ENCODE measurements at places on chromosomes 1 and 21.

DNA sequence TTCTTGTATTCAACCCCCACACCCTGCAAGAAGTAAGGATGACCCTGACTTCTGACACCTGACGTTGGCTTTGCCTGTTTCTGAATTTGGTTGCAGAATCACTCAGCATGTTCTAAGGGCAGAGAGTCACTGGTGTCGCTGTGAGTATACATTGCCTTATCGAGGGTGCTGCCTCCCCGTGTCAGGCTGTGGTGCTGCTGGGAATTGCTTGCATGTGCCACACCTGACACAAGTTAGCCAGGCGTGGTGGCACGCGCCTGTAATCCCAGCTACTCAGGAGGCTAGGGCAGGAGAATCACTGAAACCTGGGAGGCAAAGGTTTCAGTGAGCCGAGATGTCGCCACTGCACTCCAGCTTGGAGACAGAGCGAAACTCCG, 45.9 kb downstream of the WDR4 start:
- DNase-seq: peak; percentile 77

DNA sequence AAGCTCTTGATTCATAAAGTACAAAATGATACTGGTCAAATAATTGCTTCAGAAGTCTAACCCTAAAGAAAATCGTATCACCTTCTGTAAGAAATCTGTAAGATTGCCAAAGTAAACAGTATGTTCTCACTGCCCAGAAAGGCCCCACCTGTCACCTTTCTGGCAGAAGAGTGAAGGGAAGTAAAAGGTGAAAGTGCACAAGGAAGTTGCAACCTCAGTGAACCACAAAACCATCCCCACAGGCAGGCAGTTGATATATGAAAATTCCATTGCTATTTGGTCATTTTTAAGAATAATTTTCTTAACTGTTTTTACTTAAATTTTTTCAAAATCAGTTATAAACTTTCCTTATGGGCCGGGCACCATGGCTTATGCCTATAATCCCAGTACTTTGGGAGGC, 48.5 kb upstream of the FBXO28 start:
- DNase-seq: peak; percentile 9

DNA sequence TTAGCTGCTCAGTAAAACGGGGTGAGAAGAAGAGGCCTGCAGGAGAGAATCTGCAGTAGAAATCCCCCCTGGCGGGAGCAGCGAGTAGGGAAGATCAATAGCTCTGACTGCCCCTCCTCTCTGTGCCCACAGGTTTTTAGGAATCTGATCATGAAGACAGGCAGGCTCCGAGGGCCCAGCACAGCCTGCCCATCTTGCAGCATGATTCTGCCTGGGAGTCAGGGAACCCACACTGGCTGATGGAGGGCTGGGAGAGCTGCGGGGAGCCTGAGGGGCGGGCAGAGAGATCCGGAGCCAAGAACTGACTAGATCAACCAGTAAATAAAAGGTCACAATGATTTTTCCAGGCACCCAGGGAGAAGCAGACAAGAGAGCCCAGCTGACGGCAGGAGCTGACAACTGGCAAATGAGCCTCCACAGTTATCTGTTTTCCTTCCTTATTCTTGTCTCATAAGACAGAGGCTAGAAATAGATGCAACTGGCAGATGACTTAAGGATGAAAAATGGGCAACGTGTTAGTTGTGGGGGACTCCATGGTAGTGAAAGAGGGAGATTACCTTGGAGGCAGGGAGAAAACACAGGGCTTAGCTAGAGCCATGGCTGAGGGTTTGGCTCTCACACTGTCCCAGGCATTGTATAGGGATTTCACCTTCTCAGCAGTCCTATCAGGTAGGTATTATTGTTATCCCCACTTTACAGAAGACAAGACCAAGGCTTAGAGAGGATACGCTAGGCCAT, 116.2 kb downstream of the PLXNA2 start:
- DNase-seq: no peak

DNA sequence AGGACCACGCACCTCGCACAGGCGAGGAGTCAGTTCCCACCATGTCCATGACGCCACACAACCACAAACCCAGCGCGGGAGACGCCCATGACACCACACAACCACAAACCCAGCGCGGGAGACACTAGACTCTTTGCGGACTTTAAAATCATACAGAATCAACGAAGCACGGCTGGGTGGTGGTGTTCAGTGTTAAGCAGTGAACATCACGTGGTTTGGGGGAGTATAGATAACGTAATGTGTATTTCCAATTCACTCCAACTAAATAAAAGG, 19.2 kb downstream of the PTTG1IP start:
- DNase-seq: no peak

- no peak for DNase-seq
Observed at GRCh38 chr1:89996450-89997110, 1.7 kb downstream of the ZNF326 start.

DNA sequence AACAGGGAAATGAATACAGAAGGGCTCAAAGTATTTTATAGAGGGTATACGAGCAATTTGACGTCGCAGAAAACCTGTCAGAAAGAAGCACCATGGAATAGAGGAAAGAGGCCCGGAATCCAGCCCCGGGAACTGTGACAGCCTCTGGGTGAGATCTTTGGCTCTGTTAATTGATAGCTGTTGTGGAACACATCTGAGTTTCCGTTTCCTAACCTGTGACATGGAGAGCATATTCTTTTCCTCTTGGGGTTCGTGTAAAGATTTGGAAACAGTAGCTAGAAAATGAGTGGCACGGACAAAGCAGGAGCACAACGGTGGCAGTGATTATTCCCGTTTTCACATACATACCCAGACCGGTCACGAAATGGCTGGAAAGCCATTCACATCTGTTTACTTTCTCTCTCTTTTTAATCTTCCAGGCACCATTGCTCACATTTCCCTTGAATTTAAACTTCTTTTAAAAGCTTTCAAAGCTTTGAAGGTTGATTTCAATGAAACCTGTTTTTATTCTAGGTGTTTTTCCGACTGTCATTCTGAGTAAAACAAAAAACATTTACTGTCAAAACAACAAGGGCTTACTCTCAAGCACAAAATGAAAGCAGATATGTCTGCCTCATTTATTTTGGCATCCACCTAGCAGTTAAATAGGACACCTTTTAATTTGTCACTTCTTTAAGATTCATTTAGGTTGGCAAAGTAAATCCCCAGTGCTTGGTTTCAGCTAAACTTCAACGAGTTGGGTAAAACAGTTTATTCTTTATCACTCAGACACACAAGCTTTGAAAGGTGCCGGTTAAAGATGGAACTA, 26.7 kb upstream of the C8B start:
- DNase-seq: no peak

DNA sequence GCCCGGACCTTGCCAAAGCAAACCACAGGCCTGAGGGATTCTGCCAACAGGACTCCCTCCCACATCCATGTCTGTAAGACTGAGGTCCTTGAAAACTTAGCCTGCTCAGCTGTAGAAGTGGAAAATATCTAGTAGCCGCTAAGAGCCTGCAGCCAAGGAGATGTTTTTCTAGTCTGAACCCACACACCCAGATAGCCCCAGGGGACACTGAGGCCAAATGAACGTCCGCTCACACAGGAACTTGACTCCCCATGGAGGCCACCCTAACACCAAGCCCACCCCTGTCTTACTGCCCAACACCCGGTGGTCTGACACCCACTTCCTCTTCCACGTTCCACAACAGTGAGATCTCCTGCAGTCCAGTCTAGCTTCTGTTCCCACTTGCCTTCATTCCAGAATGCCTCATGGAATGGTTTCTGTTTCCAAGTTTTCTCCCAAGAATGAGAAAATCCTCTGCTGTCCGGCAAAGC, 174.8 kb downstream of the PLPP3 start:
- DNase-seq: no peak

GRCh38 chr1:213381572-213382084, 330.6 kb downstream of the RPS6KC1 start:
- DNase-seq: no peak

DNA sequence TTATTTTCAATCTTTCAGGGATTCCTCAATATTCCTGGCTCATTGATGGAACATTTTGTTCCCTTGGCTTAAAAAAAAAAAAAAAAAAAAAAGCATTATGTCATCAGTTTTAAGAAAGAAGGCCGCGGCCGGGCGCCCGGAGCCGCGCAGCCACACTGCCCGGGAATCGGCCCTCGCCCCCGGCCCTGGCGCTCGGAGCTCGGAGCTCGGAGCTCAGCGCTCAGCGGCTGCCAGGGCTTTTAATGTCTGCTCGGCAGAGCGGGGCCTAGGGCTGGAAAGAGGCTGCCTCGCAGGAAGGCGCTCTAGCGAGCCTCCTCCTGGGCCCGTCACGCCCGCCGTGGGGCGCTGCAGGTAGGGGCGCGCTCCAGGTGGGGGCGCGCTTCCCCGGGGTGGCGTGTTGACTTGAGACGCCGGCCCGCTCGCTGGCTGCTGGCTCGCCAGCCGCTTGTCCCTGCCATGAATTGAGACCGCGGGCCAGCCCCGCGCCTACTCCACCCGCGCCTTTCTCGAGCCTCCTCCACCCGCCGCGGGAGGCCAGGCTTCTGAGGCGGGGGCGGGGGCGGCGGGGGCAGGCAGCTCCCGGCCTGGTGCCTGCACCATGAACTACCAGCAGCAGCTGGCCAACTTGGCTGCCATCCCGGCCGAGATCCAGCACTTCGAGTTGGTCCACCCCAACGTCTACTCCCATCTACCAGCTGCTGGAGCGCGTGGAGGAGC, 5.4 kb upstream of the TDRD5 start:
- DNase-seq: no peak

GRCh38 chr1:246301553-246302250, 205.4 kb downstream of the SMYD3 start:
- no peak for DNase-seq

DNA sequence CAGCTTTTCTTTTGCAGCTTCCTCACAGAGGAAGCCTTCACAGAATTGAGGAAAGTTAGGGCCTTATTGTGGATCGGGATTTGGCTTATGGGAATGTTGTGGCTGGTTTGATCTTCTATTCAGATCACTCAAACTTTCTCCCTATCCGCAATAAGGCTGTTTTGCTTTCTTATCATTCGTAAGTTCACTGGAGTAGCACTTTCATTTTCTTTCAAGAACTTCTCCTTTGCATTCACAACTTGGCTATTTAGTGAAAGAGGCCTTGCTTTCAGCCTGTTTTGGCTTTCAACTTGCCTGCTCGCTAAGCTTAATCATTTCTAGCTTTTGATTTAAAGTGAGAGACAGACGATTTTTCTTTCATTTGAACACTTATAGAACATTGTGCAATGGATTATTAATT, 181.9 kb upstream of the B3GALT2 start:
- peak; percentile 4 for DNase-seq

DNA sequence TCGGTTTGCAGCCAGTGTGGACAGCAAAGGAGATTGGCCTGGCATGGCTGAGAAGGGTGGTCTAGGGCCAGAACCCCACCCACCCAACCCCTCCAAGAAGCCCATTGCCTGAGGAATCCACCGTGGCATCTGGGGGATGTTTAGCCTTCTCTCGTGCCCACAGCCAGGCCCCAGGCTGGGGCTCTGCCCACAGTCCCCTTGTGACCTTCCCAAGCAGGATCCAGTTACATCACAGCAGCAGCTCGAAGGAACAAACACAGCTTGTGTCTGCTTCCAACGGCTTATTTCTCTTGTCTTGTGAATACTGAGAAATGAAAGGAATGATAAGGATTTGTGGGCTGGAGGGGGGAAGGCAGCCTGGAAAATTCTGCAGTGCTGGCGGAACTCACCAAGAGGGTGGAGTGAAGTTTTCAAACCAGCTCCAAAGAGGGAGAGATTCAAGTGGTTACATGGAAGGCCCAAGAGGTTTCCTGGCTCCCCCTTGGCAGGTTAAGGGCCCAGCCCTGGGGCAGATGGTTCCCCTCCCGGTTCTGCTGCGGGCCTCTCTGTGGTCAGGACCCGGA, 61.6 kb downstream of the DHRS3 start:
- no peak for DNase-seq

DNA sequence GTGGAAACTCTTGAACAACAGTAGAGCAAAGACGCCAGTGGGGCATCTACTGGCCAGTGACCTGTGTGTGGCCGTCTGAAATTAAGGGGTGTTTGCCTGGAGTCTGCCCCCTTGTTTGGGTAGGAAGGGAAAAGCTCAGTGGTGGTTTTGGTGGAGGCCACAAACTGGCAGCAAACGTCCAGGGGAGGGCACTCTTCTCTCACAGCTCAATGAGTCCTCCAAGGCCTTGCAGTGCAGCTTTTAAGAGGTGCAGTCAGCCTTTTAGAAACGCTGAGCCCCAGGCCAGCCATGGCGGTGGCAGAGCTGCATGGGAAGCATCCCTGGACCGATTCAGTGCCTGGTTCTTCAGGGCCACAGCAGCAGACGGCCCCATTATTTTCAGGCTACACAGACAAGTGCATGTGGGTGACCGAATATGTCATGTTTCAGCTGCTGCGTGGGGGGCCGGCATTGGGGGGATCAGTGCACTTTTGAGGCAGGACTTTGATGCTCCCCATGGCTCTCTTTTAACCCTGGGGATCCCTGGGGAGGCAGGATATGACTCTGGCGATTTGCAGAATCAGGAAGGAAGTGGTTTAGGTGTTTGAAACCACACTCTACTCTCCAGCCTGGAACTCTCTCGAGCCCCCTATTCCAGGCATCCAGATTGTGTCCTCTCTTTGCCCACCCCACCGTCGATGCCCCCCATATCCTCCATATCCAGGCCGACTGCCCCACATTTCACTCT, 414.0 kb downstream of the PRDM2 start:
- peak; percentile 41 for DNase-seq

GRCh38 chr1:229226796-229227195, 44.1 kb upstream of the RAB4A start:
- no peak for DNase-seq

GRCh38 chr1:54850737-54851136, 36.3 kb downstream of the DHCR24 start:
- no peak for DNase-seq
